ENCODE measurements at places on chromosomes 3 and 15.

- no peak for DNase-seq
Measured at GRCh38 chr15:97729270-97729669, 231.2 kb upstream of the ARRDC4 start.

- DNase-seq = no peak
Measured at GRCh38 chr3:122058294-122058693, 3.1 kb downstream of the CD86 start.

DNA sequence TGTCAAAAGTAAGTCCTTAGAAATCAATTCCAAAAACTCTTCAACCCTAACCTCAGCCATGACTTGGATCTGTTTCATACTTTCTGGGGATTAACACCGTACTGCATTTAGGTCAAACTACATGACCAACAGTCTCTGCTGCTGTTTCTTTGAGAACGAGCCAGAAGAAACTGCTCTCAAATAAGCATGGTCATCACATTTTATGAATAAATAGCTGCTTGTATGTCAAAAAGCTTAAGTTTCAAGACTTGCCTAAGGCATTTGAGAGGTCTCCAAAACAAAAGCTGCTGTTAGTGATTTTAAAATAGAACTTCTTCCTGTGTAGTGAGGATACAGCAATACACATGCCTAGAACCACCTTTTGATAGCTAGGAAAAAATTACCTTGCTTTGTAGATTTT lies 166.3 kb upstream of the CHRM5 start:
- DNase-seq = no peak

GRCh38 chr3:8365541-8365940 lies 136.1 kb upstream of the LMCD1 start:
- no peak for DNase-seq

DNA sequence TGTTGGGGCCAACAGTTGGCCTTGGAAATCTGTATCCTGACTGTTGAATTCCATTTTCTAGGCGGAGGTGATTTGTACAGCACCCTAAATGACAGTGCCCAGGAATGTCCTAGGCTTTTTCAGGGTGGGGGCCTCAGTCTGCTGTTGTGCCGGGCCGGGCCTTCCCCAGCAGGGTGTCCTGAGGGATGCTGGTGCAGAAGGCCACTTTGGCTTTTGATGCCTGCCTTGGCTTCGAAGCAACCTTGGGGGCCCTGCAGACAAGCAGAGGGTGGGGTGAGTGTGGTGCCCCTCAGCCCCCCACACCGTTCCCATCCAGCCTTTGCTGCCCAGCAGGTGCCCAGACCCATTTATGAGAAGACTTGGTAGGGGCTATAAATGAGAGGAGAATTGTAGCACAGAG lies 33.0 kb downstream of the SYNM start:
- DNase-seq = no peak

GRCh38 chr3:34277110-34277509 lies 478.7 kb downstream of the PDCD6IP start:
- no peak for DNase-seq

DNA sequence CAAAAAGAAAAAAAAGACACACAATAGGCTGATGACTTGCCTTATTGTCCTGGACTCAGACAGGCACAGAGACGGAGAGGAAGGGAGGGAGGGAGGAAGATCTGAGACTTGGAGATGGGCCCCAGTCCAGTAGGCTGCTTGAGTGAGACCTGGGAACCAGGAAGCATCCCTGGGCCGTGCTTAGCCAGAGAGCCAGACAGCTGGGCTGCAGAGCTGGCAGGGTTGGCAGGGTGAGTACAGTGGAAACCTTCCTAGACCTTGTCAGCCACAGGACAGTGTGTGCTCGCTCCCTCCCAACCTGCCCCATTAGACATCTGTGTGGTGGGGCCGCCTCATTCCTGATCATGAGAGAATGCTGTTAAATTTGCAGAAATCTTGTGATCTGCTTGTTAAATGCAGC lies 107.9 kb upstream of the ALDH1A3 start:
- DNase-seq = peak; percentile 53

- no peak for DNase-seq
Measured at GRCh38 chr3:150351398-150351797, 56.7 kb upstream of the TSC22D2 start.

DNA sequence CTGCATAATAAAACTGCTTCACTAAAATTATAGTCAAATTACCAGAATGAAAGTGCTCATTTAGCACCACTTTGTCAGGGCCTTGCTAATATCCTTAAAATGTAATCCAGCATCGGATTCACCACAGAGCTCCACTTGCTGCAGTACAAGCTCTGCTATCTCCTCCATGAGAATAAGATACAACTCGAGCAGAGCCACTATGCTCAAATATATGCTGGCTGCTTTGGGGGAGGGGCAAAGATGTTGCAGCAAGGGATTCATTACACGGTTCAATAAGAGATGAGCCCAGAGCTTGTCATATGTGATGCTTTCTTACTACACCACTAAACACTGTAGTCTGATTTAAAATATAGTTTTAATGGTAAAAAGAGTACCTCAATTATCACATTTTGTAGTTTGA lies 72.2 kb downstream of the DLG1 start:
- DNase-seq = no peak

- DNase-seq = peak; percentile 49
Measured at GRCh38 chr3:133995264-133995663, 34.5 kb downstream of the SLCO2A1 start.
